ENCODE measurements at places on chromosomes 3 and 15.

GRCh38 chr3:186882150-186882524 lies 39.6 kb downstream of the ADIPOQ start:
- no peak for DNase-seq

GRCh38 chr15:79380755-79381497 lies 51.2 kb upstream of the MINAR1 start:
- DNase-seq: peak; percentile 79

DNA sequence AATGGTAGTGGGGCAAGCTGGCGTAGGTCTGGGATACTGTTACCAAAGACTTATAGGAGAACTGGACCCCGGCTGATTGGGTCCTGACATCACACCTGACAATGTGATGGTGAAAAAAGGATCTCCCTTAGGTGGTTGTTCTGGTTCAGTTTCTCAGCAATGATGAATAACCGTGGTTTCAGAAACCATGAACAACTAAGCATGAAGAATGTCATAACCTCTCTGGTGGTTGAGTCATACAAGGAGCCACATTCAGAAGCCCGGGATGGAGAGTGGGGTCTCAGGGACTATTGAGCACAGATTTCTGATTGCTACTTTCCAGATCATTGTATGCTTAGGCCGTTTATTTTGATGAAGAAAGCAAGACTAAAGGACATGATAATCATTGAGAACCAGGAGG lies 17.4 kb downstream of the GPR160 start:
- no peak for DNase-seq

GRCh38 chr3:43773273-43774094 lies 82.7 kb downstream of the ABHD5 start:
- DNase-seq: no peak

DNA sequence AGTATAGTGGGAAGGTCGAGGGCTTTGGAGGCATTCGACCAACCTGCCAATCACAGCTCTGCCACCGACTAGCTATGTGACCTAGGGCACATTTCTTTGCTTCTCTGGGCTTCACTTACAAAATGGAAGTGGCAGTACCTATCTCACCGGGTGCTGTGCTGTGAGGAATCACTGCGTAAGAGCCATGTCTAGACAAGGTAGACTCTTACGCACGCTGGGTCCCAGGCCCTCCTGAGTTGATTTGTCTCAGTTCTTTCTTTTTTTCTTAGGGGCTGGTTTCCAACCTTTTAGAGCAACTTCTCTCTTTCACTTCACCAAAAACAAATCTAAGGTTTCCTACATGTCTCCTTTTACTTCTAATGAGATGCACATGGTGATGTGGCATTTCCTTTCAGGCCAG lies 18.8 kb downstream of the CA12 start:
- no peak for DNase-seq

DNA sequence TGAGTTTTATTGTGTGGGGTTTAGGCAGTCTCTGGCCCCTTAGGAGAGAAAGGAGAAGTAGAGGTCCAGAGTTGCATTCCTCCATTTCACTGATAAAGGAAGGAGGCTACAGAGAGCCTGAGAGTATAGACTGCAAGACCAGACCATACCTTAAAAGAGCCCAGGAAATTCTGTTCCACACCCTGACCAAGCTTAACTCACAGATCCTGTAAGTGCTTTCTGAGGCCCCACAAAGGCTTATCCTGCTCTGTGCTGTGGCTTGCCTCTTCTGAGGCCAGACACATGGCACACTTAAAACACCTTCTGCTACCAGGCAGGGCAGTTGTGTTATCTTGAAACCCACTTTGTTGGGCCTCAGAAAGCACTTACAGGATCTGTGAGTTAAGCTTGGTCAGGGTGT lies 39.2 kb upstream of the LEKR1 start:
- DNase-seq: no peak

GRCh38 chr3:117695871-117696645 lies 986.5 kb downstream of the TUSC7 start:
- DNase-seq: no peak

GRCh38 chr3:27209617-27210264 lies 159.4 kb downstream of the NEK10 start:
- no peak for DNase-seq

DNA sequence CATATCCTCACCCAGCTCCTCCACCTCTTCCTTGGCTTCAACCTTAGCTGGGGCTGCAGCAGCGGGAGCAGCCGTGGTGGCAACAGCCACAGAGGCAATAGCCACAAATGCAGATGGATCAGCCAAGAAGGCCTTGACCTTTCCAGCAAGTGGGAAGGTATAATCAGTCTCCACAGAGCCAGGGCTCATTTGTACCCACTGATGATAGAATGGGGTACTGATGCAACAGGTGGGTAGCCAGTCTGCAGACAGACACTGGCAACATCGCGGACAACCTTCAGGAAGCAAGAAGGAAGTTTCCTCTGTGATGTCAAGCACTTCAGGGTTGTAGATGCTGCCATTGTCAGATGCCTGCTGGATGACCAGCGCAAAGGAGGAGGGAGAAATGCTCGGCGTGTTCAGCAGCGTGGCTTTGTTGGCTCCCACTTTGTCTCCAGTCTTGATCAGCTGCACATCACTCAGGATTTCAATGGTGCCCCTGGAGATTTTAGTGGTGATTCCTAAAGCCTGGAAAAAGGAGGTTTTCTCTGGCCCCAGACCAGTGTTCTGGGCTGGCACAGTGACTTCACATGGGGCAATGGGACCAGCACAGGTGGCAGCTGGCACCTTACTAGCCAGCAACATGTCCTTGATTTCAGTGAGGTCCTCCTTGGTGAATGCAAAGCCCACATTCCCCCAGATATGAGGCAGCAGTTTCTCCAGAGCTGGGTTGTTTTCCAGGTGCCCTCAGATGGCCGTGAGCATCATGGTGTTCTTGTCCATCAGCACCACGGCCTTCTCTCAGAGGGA lies 4.8 kb upstream of the PLCB2 start:
- DNase-seq: no peak
